SIG-M5 (cell line): ENCODE measurements at places on chromosomes 12 and 14.

GRCh38 chr14:52020161-52020714 lies 30.9 kb downstream of the RTRAF start:
- DNase-seq, result no peak

DNA sequence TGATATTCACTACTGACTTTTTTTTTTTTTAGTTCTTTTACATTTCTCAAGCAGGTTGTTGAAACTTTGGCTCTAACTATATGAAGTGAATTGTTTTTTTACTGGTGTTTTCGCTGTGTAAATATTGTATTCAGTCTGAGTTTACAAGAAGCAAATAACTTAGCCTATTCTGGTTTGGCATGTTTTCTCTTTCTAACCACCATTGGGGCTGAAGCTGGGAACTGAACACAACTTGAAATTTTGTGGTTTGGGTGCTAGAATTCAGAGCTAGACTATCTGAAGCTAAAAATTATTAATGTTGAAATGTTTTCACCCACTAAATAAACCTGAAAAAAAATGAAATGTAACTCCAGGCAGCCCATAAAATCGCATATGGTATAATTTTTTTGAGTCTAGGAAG lies 37.2 kb downstream of the RAD51B start:
- no peak for DNase-seq

- no peak for DNase-seq
These were observed 636 bp downstream of the DUSP6 start for GRCh38 chr12:89351489-89352241.

DNA sequence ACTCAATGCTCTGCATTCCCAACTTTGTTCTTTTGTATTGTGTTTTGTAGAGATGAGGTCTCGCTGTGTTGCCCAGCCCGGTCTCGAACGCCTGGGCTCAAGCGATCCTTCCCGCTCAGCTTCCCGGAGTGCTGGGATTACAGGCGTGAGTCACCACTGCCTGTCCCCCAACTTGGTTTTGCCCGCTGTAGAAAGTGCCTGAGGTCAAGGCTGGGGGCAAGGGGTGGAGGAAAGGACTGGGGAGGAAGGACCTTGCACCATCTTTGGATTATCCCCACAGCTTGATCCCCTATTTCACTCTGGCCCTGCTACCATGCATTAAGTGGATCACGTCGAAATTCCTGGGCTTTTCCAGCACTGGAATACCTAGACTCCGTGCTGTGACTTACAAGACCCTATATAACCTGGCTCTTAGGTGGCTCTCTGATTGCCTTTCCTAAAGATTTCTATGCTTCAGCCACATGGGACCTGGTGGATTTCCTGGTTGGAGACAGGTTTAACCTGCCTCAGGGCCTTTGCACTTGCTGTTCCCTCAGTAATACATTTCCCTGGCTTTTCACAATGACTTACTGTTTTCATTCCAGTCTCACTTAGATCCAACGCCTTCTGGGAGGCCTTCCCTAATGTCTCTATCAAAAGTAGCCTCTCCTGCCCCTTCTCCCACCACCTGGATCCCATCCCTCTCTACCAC lies 608 bp upstream of the PIANP start:
- no peak for DNase-seq

- DNase-seq, result no peak
These were observed 254.8 kb downstream of the MSRB3 start for GRCh38 chr12:65533177-65533883.

GRCh38 chr12:92426332-92426731 lies 276.5 kb upstream of the PLEKHG7 start:
- DNase-seq, result no peak

DNA sequence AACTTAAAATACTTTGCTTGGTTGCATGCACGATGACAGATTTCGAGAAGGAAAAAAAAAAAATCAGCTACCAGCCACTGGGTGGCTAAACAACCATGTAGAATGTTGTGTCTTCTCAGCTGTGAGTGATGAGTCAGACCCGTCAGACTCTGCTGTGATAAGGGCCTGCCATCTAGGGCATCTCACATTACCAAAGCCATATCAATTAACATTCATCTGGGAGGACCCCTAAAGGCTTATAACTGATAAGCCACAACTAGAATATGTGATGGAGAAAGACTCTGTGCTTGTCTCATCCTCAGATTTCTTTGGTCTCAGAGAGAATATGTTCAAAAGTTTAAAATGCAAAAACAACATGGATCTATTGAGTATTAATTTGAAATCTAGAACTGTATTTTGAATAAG lies 111.5 kb downstream of the PAX9 start:
- no peak for DNase-seq

- no peak for DNase-seq
These were observed 109.8 kb downstream of the PHLDA1 start for GRCh38 chr12:75921622-75922289.

- DNase-seq, result no peak
These were observed 37.9 kb downstream of the MDM1 start for GRCh38 chr12:68294251-68294650.

DNA sequence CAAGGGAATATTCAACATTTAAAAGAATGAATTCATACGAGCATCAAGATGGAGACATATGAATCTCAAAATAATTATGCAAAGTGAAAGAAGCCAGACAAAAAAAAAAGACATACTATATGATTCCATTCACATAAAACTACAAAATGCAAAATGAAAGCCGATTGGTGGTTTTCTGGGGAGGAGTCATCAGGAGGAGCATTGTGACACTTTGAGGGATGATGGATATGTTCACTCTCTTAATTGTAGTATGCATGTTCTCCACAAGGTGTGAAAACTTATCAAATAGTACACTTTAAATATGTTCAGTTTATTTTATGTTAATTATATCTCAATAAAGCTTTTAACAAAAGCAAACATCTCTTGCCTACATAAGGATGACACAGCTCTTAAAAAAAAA lies 13.5 kb downstream of the OLR1 start:
- no peak for DNase-seq

GRCh38 chr12:62986844-62987243 lies 51.9 kb upstream of the PPM1H start:
- no peak for DNase-seq

DNA sequence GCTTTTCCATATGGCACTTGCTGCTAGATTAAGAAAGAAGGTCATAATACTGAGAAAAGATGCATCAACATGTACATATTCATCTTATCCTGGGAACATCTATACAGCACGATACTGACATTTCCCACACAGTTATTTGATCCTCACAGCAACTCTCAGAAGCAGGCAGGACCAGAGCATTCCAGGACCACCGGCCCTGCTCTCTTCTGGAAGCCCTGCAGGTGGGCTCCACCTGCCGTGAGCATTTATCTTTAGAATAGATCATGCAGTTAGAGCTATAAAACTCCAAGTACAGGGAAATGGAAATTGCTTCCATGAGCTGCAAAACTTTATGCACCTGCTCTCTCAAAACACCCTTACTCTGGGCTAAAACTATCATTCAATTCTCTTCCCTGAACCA lies 5.5 kb upstream of the BDKRB1 start:
- no peak for DNase-seq

DNA sequence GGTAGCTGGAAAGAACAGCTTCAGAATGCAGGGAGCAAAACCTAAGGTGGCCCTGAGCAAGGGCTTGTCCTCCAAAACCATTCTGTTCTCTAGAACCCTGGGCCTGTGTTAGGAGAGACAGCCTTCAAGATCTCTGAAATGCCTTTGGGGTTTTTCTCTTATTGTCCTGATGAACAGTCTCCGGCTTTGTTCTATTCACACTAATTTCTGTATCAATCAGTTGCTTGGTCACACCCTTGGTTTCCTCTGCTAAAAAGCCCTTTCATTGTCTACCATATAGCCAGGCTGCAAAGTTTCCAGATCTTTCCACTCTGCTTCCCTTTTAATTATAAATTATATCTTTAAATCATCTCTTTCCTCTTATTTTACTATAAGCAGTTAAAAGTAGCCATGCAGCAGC lies 219.9 kb upstream of the ARID2 start:
- no peak for DNase-seq

DNA sequence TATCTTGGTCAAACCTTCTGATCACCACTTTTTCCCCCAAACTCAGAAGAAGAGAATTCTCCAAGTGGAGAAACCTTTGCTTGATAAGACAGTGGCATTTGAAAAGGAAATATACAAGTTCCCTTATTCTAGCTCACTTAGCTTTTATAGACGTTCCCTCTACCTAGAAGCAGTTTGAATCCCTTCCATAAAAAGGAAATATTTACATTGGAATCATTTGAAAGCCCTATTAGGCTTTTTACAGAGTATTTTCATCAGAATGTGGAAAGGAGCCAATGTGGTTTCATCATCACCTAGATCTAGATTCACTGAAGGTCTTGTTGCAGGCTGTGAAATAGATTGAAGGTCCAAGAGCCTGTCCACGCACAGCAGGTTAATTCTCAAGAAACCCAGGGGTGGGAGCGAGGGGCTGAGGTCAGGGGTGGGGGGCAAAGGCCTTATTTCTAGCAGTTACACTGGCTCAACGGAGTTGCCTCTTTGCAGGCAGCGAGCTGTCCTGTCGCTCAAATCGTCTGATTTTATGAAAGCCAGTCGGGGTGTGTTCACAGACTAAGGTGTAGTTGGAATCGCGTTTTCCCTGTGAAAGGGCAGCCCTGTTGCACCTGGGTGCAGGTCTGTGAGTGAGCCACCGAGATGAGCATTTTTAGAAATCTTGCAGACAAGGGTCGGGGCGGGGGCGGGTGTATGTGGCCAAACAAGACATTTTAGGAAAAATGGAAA lies 45.6 kb downstream of the AACS start:
- DNase-seq, result no peak

GRCh38 chr12:54428050-54429013 lies 9.3 kb upstream of the ITGA5 start:
- no peak for DNase-seq

- DNase-seq, result no peak
These were observed 339.5 kb downstream of the DPF3 start for GRCh38 chr14:72554401-72554800.

GRCh38 chr14:83992857-83993256 lies 1537.1 kb upstream of the FLRT2 start:
- peak; percentile 48 for DNase-seq

DNA sequence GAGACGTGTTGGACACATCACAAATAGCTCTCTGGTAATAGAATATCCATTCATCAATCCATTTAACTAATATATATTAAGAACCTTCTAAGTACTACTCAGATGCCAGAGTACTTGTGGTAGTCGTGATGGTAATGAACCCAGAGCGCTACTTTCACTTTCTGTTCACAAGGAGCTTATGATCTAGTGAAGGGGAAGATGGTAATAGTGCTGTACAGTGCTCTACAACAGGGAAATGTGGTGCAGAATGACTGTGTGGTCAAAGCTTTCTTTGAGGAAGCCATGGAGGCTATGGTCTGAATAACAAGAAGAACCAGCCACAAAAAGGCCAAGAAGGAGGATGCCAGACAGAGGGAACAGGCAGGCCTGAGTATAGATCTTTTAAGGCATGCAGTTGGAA lies 212.0 kb downstream of the PTPRO start:
- DNase-seq, result no peak

GRCh38 chr12:79891506-79892162 lies 43.3 kb downstream of the PPP1R12A start:
- no peak for DNase-seq

DNA sequence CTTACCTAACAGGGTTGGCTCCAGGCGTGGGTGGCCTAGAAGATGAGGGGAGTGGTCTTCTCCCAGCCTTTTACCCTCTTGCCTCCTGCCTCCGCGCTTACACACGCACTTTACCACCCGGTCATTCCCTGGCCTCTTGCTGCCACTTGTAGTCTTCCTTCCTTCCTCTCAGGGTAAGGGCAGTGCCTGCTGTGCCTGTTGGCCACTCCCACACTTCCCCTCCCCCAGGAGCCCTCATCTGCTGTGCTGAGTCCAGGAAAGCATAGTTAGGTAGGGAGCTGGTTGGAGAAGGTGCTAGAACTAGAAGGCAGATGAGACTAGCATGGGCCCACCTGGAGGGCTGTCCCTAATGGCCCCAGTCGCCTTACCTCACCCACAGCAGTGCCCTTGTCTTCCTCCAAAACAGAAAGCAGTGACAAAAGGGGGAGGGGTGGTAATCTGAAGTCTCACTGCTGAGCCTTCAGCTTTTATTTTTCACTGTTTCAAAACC lies 54.3 kb upstream of the SRSF5 start:
- DNase-seq, result no peak

- DNase-seq, result no peak
These were observed 246.9 kb upstream of the SYT1 start for GRCh38 chr12:78617683-78618082.

- no peak for DNase-seq
These were observed 22.2 kb upstream of the HDAC7 start for GRCh38 chr12:47841910-47842309.

DNA sequence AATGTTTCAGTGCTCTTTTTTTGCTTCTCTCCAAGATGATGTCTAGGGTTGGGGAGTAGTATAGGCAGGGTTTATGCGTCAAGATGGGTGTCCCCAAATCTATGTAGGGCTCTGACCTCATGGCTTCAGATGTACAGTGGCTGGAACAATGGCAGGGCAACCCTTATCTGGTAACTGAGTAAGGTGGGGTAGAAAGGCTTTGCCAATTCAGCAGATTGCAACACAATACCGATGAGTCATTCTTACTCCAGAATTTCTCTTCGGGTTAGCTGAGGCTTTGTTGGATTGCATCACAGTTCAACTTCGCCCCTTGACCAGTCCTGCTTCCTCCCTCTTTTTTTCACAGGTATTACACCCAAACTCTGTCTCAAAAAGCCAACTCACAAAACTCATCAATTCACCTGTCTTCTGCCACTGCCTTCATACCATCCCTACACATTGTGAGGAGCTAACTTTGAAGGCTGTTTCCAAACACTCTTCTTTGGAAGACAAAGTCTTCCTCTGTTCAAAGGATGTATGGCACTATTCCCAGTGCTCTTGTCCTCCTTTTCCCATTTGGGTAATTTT lies 190.2 kb upstream of the CNOT2 start:
- no peak for DNase-seq

- DNase-seq, result no peak
These were observed 152.4 kb downstream of the TSPAN9 start for GRCh38 chr12:3229577-3229976.

DNA sequence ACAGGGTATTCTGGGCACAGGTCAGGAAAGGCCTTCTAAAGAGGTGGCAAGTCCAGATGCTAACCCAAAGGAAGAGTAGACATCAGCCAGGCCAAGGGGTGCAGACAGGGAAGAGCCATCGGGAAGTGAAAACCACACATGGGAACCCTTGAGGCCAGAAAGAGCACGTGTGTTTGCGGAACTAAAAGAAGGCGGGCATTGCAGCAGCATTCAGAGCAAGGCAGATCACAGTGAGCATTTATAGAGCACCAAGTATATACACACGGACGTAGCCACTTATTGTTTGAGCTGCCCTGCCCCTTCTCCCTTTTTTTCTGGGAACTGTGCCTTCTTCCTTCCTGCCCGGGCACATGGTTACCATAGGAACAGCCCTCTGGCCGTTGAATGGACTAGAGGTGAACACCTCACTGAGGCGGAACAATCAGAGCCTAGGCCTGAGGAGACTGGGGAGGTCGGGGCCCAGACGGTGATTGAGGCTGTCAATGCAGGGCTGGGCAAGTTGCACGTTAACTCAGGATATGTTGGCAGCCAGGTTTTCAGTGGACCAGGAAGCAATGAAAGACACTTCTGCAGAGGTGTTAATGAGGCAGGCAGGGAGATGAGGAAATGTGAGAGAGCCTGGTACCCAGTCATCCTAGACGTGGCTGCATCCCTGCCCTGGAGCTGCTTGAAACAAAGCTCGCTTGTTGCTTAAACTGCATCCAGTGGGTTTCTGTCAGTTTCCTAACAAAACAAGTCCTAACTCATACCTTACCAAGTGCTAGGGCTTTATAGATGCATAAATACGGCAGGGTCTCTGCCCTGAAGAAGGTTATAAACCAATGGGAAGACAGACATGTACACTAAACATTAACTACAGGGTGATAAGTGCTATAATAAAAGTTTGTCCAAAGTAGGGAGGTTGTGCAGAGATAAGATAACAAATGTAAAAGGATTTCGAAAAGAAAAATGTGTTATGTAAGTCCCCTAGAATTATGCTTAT lies 34.2 kb downstream of the MOAP1 start:
- no peak for DNase-seq
